Hematopoietic multipotent progenitor cell treated with erythropoietin and hydrocortisone succinate and interleukin-3 and kit ligand, for 8 days (in vitro differentiated cells): ENCODE measurements at places on chromosomes 6 and 20.

GRCh38 chr6:119308991-119309657 is 40.4 kb downstream of the MAN1A1 start:
- DNase-seq = no peak

DNA sequence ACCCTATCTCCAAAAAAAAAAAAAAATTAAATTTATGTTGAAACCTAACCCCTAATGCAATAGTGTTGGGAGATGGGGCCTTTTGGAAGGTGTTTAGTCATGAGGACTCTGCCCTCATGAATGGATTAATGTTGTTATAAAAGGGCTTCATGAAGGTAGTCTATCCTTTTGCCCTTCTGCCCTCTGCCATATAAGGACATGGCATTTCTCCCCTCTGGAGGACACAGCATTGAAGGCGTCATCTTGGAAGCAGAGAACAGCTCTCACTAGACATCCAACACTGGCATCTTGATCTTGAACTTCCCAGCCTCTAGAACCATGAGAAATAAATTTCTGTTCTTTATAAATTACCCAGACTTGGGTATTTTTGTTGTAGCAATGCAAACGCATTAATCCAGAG is 35.4 kb downstream of the PDYN start:
- DNase-seq = no peak

GRCh38 chr6:21198032-21198640 is 395.4 kb upstream of the SOX4 start:
- no peak for DNase-seq

DNA sequence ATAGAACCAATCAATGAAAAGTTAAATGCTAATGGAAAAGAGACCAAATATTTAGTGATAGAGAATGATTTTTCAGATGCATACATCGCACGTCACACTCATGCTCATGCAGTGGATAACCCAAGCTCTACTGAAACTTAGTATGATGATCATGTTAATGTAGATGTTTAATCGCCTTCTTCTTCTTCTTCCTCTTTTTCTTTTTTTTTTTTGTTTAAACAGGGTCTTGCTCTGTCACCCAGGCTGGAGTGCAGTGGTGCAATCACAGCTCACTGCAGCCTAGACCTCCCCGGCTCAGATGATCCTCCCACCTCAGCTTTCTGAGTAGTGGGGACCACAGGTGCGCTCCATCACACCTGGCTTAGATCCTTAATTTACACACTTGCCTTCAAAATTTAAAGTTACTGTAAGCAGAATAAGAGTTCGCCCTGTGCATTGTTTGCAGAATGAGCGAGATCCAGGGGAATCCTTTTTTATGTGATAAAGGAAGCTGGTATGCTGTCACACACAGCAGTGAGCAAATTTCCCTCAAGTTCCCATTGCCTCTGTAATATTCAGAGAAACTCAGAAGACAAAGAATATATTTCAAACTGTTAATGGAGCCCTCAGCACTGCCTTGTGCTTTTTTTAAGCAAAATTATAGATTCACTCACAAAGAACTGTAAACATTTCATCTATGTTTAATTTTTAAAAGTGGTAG is 194.2 kb upstream of the SGK1 start:
- no peak for DNase-seq

- DNase-seq = no peak
These were observed 796.2 kb upstream of the EPHA7 start for GRCh38 chr6:94215552-94215951.

DNA sequence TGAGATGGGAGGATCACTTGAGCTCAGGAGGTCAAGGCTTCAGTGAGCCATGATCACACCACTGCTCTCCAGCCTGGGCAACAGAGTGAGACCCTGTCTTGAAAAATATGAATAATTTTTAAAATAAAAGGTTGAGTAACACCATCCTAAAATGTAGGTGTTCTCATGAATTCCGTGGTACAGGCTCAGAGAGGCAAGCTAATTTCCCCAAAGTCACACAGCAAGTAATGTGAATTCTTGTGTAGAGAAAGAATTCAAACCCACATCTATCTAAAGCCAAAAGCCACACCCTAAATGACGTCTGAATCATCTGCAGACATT is 80.5 kb downstream of the ZNF217 start:
- no peak for DNase-seq

GRCh38 chr6:95648636-95649035 is 71.3 kb downstream of the MANEA start:
- DNase-seq = no peak

DNA sequence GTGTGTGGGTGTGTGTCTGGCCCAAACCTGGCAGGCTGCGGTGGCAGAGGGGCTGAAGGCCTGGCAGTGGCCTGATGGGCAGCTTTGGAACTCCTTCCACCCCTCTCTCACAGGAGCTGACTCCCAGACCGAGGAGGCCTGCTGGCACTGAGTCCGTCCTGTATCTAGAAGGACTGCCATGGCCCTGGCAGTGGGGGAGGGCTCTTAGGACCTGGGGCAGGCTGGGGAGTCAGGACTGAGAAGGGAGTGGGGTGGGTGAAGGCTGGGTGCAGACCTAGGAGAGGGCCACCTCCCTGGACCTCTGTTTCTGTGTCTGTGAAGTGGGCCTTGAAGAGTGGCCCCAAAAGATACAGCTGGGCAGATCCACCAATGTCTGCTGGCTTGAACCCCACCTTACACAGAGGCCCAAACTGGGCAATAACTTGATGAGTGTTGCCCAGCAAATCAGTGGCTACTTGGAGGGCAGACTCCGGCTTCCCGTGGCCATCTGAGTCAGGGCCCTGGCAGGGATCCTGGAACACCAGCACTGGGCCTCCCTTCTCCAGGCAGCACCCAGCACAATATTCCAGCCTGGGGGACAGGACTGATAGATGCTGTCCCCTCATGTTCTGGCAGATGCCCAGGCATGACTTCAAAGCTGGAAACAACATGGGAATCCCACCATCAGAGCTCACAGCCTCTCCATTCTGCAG is 46.7 kb upstream of the BLCAP start:
- DNase-seq = no peak

- no peak for DNase-seq
These were observed 2.1 kb downstream of the COL12A1 start for GRCh38 chr6:75203721-75204120.

DNA sequence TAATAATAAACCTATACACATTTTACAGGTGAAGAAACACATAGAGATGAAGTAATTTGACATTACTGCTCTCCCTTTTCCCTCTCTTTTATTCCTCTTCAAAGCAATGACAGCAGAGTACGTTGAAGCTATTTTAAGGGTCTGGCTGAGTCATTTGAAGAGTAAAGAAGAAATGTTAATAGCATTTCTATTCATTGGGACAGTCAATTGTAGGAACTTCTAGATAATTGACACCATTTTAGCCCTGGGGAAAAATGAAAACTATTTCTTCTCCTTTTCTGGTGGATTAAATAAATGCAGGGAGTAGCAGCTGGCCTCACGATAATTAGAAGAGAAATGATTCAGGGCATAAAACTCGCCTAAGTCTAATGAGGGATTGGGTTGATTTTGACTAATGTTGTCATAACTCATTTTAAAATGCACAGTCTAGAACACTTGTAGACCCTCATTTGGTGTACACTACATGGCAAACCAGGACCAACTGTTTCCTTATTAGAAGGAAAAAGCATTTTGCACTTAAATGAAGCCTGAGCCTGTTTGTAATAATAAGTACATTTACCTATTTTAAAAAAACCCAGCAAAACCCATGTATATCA is 48.1 kb downstream of the RIPOR2 start:
- DNase-seq = no peak

- no peak for DNase-seq
These were observed 232.8 kb upstream of the EXOC2 start for GRCh38 chr6:925656-926213.

DNA sequence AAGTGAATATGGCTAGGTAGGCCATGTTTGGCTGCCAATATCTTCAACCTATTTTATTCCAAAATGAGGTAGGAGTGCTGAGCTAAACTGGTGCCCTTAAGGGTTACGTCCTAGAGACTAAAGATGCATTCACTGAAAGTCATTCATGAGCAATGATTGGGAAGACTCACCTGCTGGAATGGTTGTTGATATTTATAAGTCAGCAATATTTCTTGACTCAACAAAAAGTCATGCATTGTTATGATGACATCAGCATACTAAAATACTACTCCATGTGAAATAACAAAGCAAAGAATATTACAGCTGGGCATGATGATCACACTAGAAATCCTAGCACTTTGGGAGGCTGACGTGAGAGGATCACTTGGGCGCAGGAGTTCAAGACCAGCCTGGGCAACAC is 17.6 kb upstream of the NUP153 start:
- DNase-seq = no peak

DNA sequence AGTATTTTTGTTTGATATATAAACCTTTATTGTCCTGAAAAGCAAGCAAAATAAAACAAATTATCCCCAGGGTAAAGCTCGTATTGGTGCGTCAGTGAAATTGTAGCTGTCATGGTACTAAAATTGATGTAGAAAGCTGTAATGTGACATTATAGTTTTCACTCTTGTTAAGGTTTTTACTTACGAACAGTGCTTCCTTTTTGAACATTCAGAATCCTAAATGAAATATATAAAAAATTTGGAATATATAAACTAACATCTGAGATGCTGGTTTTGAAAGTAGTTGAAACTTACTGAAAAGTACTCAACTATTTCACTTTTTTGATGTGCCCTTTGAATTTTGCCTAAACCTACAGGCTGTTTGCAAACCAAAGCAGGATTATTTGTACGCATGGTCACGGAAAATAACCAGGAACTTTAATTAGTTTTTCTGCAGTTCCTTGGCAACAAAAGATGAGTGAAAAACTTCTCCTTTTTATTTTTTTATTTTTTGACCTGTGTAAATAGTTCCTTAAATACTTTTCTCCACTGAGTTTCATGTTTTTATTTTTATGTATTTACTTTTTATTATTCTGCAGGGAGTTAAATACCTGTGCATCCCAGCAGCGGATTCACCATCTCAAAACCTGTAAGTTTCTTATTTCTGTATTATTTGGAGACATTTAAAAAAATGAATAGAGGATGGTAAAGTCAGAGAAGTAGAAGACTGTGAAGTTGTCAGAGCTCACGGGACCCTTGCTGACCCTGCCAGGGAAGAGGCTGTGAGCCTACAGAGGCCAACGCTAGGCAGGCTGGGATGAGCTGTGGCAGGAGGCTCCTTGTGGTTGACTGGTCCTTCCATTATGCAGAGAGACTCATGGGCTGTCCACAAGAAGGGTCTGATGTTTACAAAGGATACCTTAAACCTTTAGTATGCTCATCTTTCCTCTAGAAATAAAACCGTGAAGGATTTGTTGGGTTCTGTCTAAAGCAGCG is 42.5 kb downstream of the DUSP22 start:
- DNase-seq = no peak

DNA sequence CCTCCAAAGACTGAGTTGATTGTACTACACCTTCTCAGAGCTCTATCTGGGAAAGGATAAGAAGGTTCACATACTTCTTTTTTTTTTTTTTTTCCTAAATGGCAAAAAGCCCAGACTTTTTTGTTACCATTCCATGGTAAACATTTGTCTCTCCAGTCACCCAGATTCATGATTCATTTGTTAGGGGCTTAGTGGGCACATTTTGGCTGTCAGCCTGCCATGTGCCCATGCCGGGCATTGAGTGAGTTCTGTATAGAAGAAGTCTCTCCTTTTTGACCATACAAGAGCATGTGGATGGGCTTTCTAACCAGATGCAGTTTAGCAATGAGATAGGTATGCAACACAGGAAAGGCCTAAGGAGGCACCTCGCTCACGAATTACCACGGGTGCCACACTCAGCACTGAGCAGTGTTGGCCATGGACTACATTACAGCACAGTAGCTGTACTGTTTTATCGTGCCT is 447.5 kb upstream of the HSF2 start:
- no peak for DNase-seq

DNA sequence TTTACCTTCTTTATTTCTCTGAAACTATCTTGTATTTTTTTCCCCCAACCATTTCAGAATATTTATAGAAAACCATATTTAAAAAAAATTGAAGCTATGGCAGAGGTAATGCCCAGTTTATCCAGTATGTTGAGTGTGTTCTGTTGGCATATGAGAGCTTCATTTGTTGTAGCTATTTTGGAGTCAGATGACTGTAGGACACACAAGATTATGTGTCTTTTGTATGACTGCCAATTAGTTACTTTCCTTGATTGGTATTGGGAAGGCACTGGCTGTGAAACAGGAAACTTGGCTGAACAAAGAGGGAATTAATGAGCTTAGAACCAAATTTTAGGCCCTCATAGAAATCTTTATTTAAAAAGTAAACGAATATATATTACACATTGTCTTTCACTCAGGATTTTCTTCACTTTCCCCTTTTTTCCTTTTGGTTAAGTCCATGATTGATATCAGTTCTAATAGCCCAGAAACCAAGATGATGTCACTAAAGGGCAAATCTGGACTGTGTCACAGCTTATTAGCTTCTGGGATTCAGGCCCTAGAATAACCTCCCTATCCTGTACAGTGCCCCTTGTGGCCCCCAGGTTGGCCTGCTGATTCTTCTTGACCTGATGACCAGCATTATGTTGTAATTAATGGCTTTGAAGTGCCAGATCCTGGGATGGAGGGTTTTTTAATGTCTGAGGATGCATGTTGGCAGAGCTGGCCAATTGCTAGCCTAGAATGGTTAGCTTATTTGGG is 10.1 kb downstream of the CDC5L start:
- no peak for DNase-seq

GRCh38 chr20:38833857-38834164 is 28.3 kb downstream of the PPP1R16B start:
- no peak for DNase-seq

DNA sequence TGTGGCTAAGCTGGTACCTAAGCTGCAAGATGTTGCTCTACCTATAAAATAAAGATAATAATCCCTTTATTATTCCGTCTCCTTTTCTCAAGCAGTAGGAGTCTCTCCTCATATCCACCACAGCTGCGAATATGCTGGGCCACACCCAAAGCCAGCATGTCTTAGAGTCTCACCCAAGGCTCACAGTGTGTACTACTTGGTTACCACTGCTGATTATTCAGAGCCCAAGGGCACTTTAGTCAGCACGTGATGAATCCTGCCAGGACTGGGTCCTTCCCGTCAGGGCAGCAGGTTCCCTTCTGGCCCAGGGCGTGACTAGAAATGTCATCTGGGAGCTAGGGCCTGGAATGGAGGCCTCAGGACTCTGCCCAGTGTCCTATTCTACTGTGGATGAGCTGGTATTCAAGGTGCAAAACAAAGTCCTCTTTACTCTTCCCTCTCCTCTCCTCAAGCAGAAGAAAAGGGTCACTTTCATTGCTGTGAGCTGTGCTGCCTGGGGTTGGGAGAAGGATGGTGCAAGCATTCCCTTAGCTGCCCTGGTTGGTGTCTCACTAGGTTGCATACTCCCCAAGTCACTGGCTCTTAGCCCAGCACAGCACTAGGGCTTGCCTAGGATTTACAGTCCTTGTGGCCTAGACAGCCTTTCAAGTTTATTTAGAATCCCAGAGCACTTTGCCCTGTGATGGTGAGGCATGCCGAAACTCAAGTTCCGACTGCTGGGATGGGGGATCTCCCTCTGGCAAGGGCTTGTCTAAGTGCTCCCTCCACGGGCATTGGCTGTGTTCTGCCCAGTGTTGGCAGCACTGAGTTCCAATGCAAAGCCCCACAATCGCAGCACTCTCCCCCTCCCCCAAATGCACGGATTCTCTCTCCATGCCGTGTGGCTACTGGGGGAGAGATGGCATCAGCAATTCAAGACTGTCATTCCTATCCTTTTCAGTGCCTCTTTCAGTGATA is 320.2 kb downstream of the BTBD9 start:
- no peak for DNase-seq
